Stimulated activated CD8-positive, alpha-beta memory T cell treated with anti-CD3 and anti-CD28 coated beads, Interleukin-2, amount 100 ng/mL, for 1 hour (primary cell): ENCODE measurements at places on chromosomes 11 and 22.

GRCh38 chr11:23836981-23837380 is 659.9 kb upstream of the LUZP2 start:
- no peak for DNase-seq

GRCh38 chr11:14345668-14346067 is 13.3 kb downstream of the RRAS2 start:
- DNase-seq = no peak

DNA sequence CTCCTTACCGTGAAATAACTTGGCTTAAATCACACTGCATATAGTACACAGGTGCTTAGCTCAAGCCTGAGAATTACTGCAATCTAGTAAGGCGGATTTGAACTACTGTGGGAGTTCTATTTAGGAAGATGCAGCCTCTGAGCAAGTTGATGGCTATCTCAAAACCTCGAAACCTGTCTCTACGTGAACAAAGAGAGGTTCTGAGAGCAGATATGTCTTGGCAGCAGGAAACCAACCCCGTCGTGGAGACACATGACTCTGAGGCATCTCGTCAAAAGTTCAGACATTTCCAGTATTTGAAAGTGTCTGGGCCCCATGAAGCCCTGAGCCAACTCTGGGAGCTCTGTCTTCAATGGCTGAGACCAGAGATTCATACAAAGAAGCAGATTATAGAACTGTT is 5.9 kb downstream of the ZNF215 start:
- no peak for DNase-seq

GRCh38 chr11:125247431-125247830 is 82.9 kb downstream of the PKNOX2 start:
- no peak for DNase-seq

GRCh38 chr22:42646569-42647525 is 2.3 kb downstream of the CYB5R3 start:
- no peak for DNase-seq

DNA sequence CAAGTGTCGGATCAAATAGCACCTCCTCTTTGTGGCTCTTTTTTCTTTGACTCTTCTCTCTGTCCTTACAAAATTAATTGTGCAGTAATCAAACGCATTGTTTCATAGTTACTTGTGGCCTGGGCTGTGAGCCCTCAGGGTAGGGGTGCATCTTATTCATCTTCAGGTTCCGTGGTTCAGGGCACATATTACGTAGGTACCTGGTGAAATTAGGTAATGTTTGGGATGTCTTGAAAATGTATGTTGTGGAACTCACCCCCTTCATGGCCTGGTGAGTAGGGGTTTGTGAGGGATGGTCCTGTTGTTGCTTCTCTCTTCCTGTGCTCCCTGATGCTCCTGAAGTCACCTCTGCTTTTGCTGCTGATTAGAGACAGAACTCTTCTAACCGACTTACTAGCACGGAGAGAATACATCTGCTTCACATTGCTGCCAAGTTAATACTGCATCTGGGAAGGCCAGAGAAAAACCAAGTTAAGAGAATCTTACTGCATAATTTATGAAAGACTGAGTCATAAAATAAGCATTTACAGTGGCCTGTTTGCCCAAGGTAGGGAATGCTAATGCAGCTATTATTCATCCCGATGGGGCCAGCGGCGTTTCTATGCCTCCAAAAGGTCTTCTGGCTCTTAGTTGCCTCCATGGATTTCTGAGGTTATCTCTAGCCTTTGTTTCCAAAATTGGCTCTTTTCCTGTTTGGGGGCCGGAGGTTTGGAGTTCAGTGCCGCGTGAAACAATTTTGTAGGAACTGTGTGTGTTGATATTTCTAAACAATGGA is 66.9 kb downstream of the TBC1D22A start:
- DNase-seq = no peak

GRCh38 chr11:114317787-114318137 is 21.6 kb downstream of the NNMT start:
- DNase-seq = no peak

DNA sequence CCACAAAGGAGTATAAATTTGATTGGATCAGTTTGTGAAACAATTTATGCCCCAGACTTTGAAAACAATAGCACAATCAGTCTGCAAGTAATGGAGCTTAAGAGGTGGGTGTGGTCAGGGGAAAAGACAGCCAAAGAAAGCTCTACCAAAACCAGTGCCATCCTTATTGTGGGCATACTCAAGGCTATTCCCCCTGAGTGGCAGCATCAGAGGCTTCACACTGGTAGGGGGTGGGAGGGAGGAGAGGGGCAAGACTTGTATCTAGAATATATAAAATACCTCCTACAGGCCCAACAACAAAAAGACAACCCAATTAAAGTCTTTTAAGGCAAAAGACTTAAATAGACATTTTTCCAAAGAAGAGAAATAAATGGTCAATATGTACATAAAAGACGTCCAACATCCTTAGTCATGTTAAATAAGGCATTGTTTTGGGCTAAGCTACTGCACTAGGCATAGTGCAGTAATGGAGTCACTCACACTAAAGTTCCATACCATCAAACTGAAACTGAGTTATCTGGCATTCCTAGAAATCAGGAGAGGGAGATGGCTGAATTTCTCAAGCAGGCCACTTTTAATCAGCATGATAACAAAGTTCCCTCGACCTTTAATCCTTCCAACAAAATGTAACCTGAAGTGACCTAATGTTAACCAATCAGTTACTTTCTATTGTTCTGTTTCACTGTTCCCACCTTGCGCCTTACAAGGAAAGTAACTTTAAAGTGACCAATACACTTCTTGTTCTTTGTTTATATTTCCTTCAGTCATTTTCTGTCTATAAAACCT is 24.8 kb downstream of the NARS2 start:
- DNase-seq = no peak

GRCh38 chr11:117462183-117462863 is 134.7 kb downstream of the CEP164 start:
- DNase-seq = no peak

- no peak for DNase-seq
These were observed 15.3 kb downstream of the IL10RA start for GRCh38 chr11:118001494-118001971.

GRCh38 chr11:1476940-1477736 is 9.4 kb downstream of the MOB2 start:
- no peak for DNase-seq

DNA sequence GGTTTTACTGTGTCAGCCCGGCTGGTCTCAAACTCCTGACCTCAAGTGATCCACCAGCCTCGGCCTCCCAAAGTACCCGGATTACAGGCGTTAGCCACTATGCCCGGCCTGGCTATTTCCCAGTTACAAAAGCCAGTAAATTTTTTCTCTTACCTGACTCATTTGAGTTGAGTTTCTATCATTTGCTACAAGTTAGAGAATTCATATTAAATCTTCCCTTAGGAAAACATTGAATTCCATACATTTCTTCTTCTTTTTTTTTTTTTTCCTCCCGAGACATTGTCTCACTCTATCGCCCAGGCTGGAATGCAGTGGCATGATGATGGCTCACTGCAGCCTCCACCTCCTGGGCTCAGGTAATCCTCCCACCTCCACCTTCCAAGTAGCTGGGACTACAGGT is 26.0 kb downstream of the CHEK2 start:
- no peak for DNase-seq

DNA sequence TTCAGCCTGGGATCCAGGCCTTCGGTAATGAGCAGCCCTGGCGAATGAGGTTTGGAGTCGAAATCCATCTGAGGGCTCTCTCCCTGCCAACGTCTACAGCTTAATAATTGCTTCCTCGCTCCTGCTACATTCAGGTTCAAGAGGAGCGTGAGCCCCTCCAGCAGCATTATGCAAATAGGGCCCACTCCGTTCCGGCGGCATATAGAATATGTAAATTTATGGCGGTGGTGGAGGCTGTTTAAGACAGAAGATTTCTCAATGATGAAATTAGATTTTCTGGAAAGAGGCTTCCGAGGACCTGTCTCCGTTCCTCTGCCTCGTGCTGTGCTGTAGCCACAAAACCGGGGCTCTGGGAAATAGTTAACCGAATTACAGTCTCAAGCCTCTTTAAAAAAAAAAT is 402.8 kb downstream of the MIAT start:
- no peak for DNase-seq

DNA sequence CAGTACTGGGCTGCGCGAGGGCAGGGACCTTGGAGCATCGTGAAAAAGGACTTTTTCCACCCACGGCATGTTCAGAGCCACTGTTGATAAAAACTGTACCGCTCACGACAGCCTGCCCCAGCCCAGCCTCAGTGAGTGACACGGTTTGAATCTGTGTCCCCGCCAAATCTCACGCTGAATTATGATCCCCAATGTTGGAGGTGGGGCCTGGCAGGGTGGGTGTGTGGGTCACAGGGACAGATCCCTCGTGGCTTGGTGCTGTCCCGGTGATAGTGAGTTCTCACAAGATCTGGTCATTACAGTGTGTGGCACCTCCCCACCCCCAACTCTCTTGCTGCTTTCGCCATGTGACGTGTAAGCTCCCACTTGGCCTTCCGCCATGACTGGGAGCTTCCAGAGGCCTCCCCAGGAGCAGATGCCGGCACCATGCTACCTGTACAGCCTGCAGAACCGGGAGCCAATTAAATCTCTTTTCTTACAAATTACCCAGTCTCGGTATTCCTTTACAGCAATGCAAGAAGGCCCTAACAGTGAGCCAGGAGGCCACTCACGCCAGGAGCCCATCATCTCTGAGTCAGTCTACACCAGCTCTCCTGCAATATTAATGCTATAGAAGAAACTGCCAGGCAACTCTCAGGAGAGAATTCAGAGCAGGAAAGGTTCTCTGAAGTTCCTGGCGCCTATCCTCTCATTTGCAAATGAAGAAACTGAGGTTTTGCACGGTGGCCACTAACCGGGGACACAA is 1.3 kb downstream of the TOLLIP start:
- DNase-seq = no peak

DNA sequence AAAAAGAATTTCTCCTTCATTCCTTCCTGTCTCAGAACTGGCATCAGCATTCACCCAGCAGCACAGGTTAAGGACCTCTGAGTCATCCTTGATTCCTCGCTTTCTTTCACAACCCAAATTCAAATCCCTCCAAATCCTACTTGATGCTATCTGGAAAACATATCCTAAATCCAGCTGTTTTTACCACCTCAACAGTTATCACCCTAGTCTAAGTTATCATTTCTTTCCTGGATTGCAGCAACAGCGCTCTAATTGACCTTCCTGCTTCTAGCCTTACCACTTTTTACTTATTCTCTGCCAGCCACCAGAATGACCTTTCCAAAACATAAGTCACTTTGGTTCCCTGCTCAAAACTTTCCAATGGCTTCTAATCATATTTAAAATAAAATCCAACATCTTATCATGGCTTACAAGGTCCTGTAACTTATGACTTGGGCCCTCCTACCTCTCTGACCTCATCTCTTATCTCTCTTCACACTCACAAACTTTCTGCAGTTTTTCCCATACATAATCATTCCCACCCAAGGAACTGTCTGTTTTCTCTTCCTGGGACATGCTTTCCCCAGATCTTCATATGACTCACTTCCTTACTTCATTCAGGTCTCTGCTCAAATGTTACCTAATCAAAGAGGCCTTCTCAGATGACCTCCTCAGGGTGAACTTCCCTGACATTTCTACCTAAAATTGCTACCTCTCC is 119.4 kb downstream of the TTC28 start:
- no peak for DNase-seq

- DNase-seq = no peak
These were observed 12.2 kb downstream of the SLC35C1 start for GRCh38 chr11:45817191-45817590.

DNA sequence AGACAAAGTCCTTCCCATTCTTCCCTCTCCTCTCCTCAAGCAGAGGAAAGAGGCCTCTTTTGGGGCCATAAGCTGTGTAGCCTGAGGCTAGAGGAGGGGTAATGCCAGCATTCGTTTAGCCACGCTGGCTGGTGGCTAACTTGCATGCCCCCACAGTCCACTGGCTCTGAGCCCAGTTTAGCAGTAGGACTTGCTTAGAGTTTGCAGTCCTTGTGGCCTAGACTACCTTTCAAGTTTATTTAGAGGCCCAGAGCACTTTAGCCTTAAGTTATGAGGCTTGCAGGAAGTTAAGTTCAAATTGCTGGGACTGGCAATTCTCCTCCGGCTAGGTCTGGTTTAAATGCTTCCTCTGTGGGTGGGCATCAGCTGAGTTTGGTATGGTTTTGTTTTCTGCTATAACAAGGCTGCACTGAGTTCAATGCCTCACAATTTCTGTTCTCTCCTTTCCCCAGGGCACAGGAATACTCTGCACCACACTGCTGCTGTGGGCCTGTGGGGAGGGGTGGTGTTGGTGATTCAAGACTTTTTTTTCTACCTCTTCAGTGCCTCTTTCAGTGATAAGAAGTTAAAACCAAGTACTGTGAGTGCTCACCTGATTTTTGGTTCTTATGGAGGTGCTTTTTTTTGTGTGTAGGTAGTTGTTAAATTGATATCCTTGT is 281.0 kb upstream of the C11orf87 start:
- no peak for DNase-seq

GRCh38 chr11:17513853-17514252 is 30.4 kb downstream of the USH1C start:
- no peak for DNase-seq

GRCh38 chr22:38491707-38492348 is 14.3 kb downstream of the DDX17 start:
- DNase-seq = no peak

DNA sequence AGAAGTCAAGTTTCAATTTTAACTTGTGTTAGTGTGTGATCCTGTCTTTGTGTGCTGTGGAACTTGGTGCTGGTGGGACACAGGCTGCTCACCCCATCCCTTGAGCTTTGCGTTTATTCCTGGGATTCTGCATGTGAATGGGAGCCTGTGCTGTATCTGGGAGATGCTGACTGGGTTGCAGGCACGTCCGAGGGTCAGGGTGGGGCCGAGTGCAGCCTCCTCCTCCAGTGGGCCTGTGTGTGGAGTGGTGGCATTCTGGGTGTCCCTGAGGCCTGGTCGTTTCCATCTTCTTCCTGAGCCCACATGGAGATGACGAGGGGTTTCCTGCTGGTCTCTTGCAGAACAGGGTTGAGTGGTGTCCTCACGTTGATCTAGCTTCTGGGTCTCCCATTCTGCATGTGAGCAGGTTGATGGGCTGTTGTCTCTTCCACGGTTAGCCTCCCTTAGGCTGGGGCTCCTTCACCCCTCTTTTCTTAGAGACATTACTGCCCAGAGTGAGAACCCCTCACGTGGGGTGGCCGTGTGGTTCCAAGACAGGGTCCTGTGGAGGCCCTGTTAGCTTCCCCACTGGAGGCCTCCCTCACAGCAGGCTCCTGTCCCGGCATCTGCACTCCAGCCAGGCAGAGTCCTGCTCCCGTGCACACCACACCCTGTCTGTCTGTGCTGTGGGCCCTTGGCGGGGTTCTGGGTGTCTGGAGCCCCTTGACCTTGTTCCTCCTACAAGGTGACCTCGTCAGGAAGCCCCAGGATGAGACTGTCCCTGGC is 4.9 kb downstream of the PTDSS2 start:
- DNase-seq = no peak

GRCh38 chr22:44931077-44931540 is 78.7 kb downstream of the PHF21B start:
- no peak for DNase-seq

- no peak for DNase-seq
These were observed at the start of gene CNGA4 for GRCh38 chr11:6238902-6239301. TSS of gene CNGA4 (plus strand) at chr11:6239089. CDS start at chr11:6239207, 118 bp downstream.

- no peak for DNase-seq
These were observed 378.6 kb upstream of the FAT3 start for GRCh38 chr11:91846002-91846401.

- no peak for DNase-seq
These were observed 323 bp upstream of the PANX1 start for GRCh38 chr11:94128291-94128745.
